Left cardiac atrium (tissue), 4 donors: ENCODE measurements at places on chromosomes 1 and 21. TPM values are rescaled to one million over a fixed set of nuclear protein-coding genes. Genes with fewer than 3 reads are reported as not detected.

CAMK1G gene
- total RNA-seq: 0.31 TPM

- DNase-seq: peak; percentile 12
These were observed 11.6 kb upstream of the NPHP4 start for GRCh38 chr1:6003568-6004411.

LCK gene
- total RNA-seq: 1.2 TPM

S100A14 gene
- total RNA-seq: 5.8 TPM

- DNase-seq: no peak
These were observed 22.6 kb upstream of the OPRD1 start for GRCh38 chr1:28789412-28789811.

DNA sequence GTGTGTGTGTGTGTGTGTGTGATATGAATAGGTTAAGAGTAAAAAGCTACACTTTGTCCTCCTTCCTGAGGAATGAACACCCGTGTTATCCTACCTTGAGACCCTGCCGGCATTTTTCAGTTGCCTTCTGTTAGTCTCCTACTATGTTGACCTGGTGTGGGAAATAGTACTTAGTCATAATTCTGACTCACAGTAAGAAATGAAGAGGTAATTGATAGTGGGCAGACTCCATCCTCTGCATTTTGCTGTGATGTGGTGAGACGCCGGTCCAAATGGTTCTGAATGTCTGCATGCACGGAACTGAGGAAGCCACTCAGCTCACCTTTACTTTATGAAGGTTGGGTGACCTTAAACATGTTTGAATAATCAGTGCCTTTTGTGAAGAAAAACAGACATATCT is 12.6 kb downstream of the CD101 start:
- DNase-seq: no peak

MRPL37 gene
- total RNA-seq: 64.2 TPM

OR11L1 gene
- not detected for total RNA-seq

HPDL gene
- total RNA-seq: 0.27 TPM

GRCh38 chr1:36520056-36520455 is 37.3 kb upstream of the CSF3R start:
- no peak for DNase-seq

- peak; percentile 81 for DNase-seq
These were observed 9.3 kb upstream of the SRARP start for GRCh38 chr1:15994590-15995351.

ZBTB17 gene
- total RNA-seq: 22.4 TPM

OR14K1 gene
- total RNA-seq: not detected

CASQ1 gene
- total RNA-seq: 10.5 TPM

DNA sequence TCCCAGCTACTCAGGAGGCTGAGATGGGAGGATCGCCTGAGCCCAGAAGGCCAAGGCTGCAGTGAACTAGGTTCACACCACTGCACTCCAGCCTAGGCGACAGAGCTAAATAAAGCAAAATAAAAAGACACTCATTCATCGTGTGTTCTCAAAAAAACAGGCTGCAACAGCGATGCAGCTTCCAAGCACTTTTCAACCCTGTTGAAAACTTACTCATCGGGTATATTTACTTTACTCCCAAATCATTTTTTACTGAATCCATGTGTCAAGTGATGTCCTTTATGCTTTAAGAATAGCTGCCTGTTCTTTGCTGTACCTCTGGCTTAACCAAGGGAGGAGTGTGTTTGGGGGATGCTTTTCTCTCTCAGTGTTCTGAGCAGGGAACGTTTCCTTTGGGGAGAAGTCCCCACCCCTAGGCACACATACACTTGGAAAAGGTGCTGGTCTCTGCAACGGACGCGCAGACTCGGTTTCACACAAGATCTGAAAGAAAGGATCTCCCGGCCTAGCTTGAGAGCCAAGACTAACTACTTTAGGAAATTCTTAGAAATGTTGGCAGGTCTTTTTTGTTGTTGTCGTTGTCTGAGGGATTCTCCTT is 1.4 kb downstream of the MAP1LC3C start:
- DNase-seq: no peak

- no peak for DNase-seq
These were observed 422.2 kb upstream of the DEPDC1 start for GRCh38 chr1:68919075-68919474.

- peak; percentile 22 for DNase-seq
These were observed 46.5 kb downstream of the SAMD13 start for GRCh38 chr1:84347932-84348555.

CD48 gene
- 1.9 TPM for total RNA-seq

DNA sequence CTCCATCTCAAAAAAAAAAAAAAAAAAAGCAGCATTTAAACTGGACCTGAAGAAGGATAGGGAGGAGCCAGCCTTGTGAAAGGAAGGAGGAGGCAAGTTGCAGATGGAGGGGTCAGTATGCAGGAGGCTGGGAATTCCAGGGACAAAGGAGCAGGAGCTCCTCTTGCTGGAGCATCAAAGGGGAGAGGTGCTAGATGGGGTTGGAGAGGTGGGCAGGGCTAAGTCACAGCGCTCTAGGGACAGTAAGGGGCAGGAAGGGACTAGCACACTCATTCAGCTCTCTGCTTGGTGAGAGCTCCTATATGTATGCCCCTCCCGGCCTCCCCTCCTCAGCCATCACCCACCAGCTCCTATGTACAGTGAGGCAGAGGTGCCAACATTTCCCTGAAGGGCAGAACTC is 26.8 kb downstream of the MAP7D1 start:
- DNase-seq: no peak

- no peak for DNase-seq
These were observed 161.8 kb upstream of the IRF2BP2 start for GRCh38 chr1:234771642-234772344.

DNA sequence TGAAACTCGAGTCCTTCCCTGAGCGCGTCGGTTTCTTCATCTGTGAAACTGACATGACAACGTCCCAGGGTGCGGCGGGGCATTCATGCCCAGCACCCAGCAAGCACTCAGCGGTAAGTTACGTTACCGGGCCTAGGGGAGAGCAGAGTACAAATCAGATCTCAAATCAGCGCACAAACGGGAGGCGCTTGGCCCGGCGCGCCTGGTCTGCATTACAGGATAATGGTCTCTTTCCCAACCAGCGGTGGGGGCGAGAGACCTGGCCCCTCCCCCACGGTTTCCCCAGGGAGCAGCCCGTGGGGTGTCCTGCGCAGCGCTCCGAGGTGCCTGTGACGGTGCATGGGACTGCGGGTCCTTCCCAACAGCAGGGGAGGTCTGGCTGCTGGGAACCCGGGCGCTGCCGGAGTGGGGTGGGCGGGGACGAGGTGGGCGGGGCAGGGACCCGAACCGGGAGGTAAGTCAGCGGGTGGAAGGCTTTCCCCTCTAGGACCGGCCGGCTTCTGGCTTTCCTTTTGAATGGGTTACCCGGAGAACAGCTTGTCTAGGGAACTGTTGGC is 1.0 kb downstream of the TMEM51 start:
- DNase-seq: peak; percentile 44
